ENCODE measurements at places on chromosomes 12 and 14. TPM values are rescaled to one million over a fixed set of nuclear protein-coding genes. Genes with fewer than 3 reads are reported as not detected.

DNA sequence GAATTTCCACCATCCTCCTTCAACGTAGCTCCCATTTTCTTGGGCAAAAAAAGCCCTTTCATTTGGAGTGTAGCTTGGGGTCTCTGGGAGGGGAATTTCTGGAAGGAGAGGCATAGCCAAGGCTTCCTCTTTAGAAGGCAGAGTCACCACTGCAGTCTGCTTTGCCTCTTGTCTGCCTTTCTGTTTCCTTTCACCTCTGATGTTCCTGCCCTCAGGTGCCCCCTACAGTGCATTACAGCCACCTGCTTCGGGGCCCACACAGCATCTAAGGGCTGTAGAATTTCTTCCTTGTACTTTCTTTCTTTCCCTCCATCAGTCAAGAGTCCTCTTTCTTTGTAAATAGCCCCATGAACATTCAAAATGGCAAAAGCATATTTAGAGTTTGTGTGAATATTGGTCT lies 1313.9 kb downstream of the TMEM121 start:
- DNase-seq = no peak

DNA sequence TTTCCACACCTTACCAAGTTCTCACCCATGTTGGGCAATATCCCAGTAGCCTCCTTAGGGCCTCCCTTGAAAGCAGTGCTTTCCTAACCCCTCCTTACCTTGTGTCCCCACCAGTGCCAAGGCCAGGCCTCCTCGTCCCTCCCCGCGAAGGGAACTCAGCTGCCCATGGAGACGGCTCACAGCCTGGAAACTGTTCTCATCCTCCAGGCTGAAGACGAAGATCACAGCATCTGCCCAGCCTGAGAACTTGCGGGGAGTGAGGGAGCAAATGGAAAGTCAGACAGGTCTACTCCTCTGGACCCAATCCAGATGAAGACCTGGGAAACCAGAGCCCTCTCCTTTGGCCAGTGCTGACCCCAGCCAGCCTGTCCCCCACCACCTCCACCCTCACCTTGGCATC lies 4.6 kb downstream of the AGAP2 start:
- no peak for DNase-seq

- DNase-seq = no peak
Observed at GRCh38 chr12:20455001-20455706, 86.8 kb downstream of the PDE3A start.

GRCh38 chr12:50547742-50548141 lies 43.0 kb downstream of the DIP2B start:
- no peak for DNase-seq

- no peak for DNase-seq
Observed at GRCh38 chr12:114213055-114213581, 192.8 kb downstream of the TBX5 start.

- DNase-seq = no peak
Observed at GRCh38 chr12:78881685-78882084, 17.1 kb downstream of the SYT1 start.

DNA sequence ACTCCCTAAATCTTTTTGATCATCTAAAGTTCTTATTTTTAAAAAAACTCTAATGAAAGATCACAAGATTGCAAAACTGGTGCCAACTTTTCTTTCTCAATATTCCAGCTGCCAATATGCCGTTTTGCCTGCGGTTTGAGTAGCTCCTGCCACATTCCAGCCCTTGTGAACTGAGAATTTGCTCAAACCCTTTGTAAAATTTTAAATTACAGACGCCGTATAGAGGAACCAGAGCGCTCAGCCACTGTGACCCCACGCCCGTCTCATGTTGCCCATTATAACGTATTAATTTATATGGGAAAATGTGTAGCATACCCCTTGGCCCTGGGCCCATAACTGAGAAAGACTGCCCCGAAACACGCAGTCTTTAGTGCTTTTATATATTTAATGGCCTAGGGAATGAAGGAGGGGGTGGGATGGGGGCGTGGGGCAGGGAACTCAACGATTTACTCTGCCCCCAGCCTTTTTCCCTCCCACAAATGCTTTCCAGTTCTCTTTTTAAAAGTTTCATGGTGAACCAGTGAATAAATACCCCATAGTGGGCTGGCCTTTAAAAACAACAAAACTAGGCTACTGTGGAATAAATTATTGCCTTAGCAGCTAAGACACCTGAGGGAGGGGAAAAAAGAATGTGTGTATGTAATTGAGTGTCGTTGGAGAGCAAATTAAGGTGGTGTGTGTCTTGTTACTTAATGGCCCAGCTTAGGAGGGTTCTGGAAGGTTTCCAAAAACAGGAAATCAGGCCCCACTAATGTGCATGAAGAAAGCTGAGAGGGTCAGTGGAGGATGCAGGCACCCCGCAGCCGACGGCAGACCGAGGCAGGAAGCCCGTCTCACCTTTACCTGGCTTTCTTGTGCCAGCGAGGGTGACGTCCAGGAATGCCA lies 45.7 kb upstream of the RFLNA start:
- DNase-seq = peak; percentile 36

GRCh38 chr12:131853832-131854797 lies 25.9 kb downstream of the MMP17 start:
- no peak for DNase-seq

GRCh38 chr14:102551995-102552705 lies 40.3 kb upstream of the RCOR1 start:
- DNase-seq = peak; percentile 54

GRCh38 chr12:19908830-19909229 lies 459.5 kb upstream of the PDE3A start:
- no peak for DNase-seq

DNA sequence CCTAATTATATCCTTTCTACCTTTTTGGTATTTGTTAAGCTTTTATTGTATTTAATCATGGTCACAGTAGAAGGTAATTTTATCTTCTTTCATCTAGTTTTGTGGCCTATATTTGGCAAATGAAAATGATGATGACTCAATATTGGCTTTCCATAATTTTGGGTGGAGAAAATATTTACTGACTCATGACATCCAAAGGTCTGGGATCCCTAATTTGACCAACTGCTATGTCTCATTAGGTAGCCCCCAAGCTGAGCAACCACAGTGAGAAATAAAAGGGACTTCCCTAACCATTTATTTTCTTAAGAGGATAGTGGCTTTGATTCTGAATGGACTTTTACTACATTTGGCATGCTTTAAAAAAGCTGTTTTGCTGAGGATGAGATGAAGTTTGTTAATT lies 289.5 kb downstream of the RMST start:
- DNase-seq = no peak

DNA sequence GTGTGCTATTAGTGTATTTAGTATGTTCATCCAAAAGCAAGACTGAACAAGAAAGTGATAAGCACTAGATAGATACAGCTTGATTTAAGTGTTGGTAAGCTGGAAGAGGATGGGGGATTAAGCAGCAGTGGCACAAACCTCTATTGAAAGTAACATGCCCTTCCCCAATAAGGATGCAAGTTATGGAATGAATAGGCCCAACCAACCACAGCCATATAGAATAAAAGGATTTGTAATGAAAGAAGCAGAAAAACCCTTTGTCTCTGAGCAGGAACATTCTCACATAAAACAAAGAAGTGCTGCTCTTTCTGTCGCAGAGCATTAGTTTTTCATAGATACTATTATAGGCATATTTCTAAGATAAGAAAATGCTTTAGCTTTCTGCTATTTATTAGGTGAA lies 310.7 kb downstream of the IPO8 start:
- DNase-seq = no peak

DNA sequence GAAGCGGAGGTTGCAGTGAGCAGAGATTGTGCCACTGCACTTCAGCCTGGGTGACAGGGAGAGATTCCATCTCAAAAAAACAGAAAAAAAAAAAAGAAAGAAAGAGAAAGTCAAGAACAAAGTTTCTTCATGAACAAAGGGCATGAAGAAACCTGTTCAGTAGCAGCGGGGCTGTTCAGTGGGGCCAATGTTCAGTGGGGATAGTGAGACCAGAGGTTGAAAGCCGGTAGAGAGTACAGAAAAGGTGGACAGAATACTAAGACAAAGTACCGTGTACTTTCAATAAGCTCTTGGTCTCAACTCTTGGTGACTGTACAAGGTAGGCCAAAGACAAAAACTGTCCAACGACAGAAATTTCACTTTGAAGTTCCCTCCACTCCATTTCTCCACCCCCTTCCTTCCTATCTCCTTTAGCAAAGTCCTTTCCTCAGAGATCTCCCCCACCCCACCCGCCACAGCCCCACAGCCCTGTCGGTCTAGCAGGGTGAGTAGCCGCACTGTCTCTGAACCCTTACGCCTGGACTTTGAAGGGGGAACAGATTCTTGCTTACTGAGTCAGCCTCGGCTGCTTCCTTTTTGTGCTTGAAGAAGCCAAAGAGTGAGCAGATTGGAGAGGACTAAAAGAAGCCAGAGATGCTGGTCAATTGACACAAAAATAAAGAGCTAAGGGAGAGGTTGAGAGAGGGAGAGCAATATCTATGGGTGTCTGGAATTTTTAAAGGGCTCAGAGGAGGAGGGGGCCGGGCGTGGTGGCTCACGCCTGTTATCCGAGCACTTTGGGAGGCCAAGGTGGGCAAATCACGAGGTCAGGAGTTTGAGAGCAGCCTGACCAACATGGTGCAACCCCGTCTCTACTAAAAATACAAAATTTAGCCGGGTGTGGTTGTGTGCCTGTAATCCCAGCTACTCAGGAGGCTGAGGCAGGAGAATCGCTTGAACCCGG lies 44.2 kb upstream of the FOS start:
- DNase-seq = peak; percentile 84

Gene FGD4
- 30.6 TPM for total RNA-seq

Gene ALDH6A1
- 28.0 TPM for total RNA-seq

Gene MYF5
- total RNA-seq = not detected

Gene NFATC4
- 6.7 TPM for total RNA-seq

Gene CD163L1
- total RNA-seq = 0.10 TPM

Gene RALGAPA1
- 20.5 TPM for total RNA-seq

Gene ALX1
- not detected for total RNA-seq

Gene C12orf54
- total RNA-seq = not detected

Gene ERP27
- 0.75 TPM for total RNA-seq

Gene INSM2
- total RNA-seq = 0.05 TPM
